Activated T-helper 17 cell treated with anti-CD3 and anti-CD28 coated beads, Interleukin-2, amount 50 U/mL, for 72 hours (primary cell): ENCODE measurements at places on chromosomes 1 and 21. TPM values are rescaled to one million over a fixed set of nuclear protein-coding genes. Genes with fewer than 3 reads are reported as not detected.

Gene OR2AK2
- 0.26 TPM for total RNA-seq

DNA sequence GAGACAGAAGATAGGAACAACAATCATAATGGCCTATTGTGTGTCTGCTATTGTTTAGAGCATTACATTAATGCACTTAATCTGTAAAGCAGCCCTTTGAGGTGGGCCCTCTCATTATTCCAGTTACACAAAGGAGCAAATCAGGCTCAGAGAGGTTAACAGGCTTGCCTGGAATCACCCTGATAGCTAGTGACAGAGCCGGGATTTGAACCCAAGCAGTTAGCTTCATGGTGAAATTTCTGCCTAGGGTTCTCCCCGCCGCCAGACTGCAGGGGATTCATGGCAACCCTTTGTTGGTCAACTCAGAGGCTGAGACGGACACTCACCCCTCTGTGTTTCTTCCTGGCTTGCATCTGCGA, 7.1 kb downstream of the HEYL start:
- no peak for ATAC-seq

GRCh38 chr1:110728388-110729001, 53.8 kb upstream of the KCNA3 start:
- ATAC-seq = peak; percentile 67

GRCh38 chr1:175978926-175979325, 228.2 kb downstream of the COP1 start:
- ATAC-seq = no peak

DNA sequence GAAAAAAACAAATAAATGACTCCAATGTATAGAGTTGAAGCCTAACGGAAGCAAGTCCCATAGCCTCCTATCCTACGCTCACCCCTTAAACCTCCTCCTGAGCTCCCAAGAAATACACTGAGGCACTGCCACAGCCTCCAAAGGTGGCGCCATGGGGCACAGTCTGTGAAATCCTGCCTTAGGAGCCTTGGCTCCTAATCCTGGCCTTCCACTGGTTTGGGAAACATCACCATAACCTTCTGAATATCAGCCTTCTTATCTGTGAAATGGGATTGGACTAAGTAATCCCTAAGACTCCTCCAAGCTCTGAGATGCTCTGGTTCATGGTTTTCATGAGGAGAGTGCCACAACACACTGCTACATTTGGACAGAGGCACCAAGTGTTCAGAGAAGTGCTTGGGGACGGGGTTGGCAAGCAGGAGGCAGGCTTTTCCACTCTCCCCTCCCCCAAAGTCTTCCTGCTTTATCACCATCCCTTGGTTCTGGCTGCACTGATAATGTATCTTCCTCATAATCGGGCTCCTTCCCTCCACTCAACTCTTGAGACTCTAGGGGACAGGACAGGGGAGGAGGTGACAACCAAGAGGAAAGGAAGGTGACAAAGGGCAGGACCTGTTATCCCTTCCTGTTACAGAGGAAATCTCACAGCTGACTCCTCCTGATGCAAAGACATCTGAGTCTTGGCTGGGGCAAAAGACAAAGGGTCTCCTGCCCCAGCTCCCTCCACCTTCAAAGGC, 2.7 kb downstream of the SLAMF7 start:
- ATAC-seq = no peak

GRCh38 chr1:218817691-218818465, 355.8 kb upstream of the LYPLAL1 start:
- no peak for ATAC-seq

GRCh38 chr1:231416901-231417300, 5.2 kb downstream of the EGLN1 start:
- ATAC-seq = no peak

GRCh38 chr1:78176448-78176847, 130.7 kb downstream of the GIPC2 start:
- no peak for ATAC-seq

GRCh38 chr1:201379733-201380242, 2.3 kb upstream of the TNNT2 start:
- no peak for ATAC-seq

DNA sequence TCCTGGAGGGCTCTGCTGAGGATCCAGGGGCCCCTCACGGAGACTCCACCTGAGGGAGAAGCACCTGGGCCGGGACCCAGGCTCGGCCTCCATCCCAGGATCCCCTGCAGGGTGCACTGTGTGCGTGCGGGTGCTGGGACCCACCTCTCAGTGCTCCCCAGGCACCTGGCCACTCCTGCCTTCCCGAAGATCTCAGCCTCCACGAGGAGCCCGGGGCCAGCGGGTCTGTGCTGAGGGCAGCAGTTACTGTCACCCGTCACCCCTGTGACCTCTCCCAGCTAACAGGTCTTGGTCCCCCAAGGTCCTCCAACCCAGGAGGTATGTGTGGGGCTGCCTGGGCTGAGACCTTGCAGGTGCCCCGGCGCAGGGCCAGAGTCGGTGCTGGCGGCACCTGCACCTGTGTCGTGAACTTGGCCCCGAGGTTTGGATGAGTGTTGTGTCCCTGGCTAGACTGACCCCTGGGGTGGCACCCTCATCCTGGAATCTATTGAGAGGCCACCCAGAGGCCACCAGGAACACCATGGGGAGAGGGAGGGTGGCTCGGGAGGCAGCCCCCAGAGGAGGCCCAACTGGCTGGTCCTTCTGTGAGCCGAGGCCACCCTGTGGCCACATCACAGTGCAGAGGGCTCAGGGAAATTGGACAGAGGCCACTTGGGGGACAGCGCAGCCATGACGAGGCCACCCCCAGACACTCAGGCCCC, 17.7 kb downstream of the MORN1 start:
- no peak for ATAC-seq

GRCh38 chr21:46121286-46122221, 23.6 kb downstream of the COL6A2 start:
- ATAC-seq = no peak

DNA sequence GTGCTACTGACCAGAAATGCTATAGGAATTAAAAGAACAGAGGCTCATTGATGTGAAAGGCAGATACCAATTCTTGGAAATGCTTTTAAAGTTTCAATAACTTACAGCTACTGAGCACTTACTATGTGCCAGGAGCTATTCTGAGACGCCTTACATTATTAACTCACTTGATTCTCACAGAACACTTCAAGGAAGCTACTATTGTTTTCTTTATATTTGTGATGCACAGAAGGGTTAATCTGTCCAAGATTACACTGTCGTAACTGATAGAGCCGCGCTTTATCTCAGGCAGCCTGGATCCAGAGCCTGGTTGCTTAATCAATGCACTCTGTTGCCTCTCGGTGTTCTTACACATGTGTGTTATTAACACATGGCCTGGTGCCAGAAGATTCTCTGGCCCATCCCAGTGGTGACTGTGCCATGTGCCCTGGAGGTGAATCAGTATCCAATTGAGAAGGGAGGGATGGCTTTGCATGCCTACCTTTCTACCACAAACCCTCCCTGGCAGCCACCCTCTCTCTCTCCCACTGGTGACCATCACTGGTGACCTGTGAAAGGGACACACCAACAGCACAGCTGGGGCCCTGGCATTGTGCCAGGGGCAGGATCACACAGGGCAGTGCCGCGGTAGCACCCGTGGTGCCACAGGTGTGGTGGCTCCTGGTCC, 8.8 kb downstream of the FMO1 start:
- ATAC-seq = no peak

DNA sequence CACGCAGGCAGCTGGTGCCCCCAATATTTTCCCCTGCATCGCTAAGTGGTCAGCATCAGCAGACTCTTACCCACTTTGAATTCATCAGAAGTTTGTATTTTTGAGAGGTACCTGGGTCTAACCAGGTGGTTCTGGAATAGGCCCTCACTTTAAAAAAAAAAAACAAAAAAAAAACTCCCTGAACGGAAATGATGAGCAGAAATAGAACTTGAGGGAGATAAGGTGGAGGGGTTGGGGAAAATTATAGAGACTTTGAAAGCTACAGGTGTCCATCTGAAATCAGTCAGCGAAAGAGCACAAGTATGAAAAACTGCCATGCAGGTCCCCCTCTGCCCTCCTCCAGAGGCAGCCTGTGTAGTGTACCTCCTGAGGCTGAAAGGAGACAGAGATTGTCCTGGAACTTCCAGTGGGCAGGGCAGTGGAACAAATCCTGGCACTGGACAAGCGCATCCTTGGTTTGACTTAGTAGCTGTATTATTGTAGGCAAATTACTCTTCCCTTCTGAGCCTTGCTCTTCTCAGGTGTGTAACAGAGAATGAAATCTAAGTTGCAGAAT, 1.2 kb downstream of the SLAMF7 start:
- ATAC-seq = no peak
